HEK293T (cell line): ENCODE measurements at places on chromosomes 16 and 17.

- no peak for DNase-seq
These were observed 24.8 kb downstream of the CYB5D2 start for GRCh38 chr17:4167786-4168185.

DNA sequence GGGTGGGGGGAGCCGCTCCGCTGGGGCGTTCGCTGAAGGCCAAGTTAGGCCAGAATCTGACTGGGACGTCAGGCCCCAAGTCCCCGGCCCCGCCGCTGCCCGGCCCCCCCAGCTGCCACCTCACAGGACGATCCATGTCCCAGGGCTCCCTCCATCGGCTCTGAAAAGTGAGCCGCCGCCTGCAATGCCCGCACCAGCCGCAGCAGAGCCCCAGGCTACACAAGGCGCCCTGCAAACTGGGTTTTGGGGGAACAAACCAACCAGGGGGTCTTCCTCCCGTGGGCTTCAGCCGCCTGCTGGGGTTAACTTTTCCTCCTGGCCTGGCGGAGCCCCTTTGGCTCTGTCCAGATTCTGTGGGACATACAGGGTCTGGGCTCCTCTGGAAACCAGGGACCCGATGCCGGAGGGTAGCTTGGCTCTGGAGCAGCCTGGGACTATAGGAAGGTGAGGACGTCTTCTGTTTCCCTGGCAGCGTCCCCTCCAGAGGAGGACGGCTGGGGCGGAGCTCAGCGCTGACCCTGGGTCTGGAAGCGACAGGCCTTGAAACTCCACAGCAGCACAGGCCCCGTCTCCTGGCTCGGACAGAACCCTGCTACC is 835 bp downstream of the NME4 start:
- DNase-seq, result peak; percentile 49

GRCh38 chr17:64694207-64694606 is 32.1 kb upstream of the SMURF2 start:
- DNase-seq, result no peak

DNA sequence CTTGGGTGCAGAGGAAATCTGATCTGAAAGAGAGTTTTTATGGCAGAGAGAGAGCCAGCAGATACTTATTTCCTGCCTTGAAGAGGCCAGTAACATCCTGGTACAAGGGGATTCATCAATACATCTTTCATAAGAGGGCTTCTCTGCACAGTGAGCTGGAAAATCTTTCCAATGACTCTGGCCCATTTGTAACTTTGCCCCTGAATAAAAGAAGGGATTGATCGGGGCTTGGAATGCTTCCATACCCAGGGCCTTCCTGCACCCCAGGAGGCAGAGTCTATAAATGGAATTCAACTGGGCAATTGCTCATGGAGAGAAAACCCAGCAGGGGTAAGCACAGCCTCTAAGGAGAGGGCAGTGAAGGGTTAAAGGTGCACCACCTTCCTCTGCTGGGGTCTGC is 163.3 kb downstream of the XYLT1 start:
- no peak for DNase-seq

GRCh38 chr17:199806-200545 is 18.5 kb upstream of the DOC2B start:
- no peak for DNase-seq

DNA sequence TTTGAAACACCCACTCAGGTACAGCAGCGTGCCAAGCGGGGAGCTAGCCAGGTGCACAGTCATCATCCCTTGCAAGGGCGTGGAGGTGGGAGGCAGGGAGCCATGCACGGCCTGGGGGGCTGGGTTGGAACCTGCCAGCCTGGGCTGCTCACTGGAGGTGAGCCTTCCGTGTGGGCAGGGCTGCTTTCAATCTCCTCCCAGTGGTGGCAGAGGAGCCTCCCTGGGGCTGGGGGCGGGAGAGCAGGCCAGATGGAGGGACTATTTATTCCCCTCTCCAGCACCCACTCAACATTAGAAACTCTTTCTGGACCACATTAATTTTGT is 90.3 kb downstream of the KATNIP start:
- DNase-seq, result no peak

DNA sequence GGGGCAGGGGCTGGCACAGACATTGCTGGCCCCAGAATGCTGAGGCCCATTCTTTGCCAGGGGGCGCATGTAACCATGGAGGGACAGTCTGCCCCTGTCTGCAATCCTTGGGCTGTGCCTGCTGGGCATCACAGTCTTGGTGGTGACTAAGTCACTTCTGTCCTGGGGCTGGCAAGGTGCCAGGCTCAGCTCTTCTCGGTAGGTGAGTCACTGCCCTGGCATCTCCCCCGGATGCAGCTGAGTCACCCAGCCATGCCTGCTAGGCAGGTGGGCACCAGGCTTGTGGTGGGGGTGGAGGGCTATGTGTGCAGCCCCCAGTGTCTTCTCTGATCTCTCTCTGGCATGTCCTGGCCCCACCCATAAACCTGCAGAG is 5.6 kb downstream of the RARA start:
- DNase-seq, result no peak

GRCh38 chr16:22077700-22078313 is 14.5 kb upstream of the VWA3A start:
- peak; percentile 66 for DNase-seq

- no peak for DNase-seq
These were observed 198.8 kb upstream of the CDH5 start for GRCh38 chr16:66167564-66168291.

DNA sequence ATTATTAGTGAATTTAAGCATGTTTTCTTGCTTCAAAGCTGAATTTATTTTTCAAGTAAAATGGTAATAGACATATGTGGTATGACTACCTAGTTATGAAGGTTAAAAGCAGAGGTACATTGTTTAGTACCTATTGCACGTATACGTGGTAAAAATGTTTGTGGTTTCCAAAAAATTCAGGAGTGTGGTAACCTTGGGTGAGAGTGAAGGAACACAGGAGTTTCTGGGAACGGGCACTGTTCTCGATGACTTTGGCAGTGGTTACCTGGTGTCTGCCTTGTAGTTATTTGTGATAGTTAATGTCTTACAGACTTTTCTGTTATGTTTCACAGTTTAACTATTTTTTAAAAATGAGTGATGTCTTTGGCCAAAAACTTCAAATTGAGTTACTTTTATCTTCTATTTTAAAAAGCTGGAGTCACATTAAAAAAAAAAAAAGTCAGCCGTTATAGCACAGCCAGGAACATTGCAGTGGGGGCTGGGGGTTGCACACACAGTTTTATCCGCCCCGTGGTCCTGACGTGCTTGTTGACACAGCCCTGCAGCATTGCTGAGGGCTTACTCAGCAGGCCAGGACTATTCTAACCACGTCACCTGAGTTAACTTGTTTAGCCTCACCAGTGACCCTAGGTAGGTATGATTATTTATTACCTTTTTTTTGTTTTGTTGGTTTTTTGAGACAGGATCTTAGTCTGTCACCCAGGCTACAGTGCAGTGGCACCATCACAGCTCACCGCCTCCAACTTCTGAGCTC is 10.9 kb downstream of the JPT2 start:
- no peak for DNase-seq

DNA sequence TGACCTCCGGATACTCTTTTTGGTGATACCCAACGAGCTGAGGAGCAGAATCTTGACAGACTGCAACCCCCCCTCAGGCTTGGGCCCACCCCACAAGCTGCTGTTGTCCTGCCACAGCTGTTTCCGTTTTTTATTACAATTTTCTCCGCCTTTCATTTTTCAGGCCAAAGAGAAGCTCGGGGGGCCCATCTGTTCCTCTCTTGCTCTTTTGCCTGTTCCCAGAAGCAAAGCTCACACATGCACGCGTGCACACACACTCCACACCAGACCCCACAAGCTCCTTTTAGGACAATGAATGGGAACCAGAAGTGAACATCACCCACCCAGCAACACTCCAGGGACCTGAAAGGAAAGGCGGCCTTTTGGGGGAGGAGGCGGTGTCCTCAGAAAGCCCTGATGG is 16.3 kb downstream of the SOX9 start:
- no peak for DNase-seq

DNA sequence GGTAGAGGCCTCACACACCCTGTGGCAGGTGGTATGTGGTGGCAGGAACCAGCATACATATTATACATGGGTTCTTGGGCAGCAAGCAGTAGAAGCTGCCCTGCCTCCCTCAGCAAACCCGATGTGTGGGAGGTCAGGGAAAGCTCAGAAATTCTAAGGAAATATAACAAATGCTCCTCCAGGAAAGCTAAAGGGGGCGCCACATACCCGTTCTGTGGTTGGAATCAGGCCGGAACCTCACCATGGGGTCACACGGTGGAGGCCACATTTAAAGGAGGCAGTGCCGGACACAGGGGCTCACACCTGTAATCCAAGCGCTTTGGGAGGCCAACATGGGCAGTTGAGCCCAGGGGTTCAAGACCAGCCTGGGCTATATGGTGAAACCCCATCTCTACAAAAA is 12.4 kb upstream of the KATNB1 start:
- peak; percentile 42 for DNase-seq

DNA sequence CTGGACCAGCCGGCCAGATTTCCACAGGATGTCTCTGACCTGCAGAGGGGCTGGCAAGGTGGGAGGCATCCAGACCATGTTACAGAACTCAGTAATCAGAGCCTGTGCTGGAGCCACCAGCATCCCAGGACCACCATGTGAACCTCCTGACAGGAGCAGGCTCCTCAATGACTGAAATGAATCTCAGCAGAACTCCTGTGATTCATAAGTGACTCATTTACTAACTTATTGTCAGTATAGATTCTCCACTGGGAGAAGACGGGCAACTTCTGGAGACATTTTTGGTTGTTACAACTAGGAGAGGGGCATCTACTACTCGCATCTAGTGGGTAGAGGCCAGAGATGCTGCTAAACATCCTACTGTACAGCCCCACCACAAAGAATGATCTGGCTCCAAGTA is 3.1 kb upstream of the WWOX start:
- no peak for DNase-seq

DNA sequence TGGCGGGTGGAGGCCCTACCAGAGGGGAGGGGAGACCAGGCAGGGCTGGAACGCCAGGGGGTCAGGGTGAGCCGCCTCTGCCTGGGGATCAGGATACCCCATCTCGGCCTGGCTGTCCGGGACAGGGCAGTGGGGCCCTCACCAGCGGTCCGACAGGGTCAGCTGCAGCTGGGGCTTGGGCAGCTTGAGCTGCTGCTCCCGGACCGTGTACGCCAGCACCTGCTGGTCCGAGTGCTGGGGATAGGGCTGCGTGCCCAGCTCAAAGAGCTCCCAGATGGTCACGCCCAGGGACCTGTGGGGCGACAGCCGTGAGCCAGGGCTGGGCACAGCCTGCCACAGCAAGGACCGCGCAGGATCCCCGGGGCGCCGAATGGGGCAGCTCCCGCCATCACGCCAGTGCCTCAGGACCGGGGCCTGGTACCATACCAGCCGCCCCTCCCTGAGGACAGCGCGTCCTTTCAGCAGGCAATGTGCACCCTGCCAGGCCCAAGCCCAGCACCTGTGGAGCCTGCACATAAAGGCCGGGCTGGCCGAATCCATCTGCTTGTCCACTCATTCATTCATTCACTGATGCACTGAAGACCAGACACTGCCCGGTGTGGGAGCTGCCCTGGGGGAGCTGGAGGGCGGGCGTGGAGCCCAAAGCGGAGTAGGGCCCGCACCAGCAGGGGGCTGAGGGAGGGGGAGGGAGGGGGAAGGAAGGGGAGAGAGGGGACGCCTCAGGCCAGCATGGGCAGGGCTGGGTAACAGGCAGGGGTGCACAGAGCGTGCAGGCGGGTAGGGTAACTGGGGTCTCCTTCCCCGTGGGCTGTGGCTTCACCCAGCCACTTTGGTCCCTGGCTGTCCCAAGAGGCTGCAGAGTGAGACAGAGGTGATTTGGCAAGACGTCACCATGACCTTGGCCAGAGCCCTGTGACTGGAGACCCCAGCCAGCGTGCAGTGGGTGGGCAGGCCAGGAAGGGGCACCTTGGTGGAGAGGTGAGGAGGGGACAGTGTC is 42.0 kb upstream of the PVALEF start:
- no peak for DNase-seq

DNA sequence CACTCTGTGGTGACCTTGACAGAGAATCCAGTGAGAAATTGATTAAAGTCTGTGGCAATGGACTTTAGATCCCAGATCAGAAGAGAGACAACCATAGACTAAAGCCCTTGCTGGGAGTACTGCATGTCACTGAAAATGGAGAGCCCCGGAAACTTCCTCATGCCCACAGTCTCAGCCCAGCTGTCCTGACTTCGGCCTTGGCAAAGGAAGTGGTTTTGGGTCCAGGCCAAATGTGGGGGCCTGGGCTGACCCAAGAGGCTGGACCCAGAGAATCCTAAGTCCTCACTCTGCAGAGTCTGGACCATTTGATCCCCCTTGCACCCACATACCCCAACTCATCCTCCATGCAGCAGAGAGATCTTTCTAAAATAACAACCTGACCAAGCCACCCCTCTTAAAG is 4.7 kb upstream of the BEAN1 start:
- no peak for DNase-seq

DNA sequence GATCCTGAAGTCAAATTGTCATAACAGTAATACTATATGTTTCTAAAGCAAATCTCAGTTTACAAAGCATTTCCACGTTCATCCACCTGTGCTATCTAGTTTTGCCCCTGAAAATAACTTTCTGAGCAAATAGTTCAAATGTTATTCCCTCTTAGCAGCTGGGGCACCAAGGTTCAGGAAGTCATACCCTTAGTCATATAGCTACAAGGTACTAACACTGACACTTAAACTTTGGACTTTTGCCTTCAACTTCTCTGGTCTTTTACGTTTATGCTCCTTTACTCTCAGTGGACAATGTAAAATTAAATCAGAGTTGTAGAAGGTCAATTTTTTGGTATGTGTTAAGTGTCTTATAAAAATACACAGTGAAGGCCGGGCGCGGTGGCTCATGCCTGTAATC is 33.0 kb downstream of the COX11 start:
- no peak for DNase-seq

DNA sequence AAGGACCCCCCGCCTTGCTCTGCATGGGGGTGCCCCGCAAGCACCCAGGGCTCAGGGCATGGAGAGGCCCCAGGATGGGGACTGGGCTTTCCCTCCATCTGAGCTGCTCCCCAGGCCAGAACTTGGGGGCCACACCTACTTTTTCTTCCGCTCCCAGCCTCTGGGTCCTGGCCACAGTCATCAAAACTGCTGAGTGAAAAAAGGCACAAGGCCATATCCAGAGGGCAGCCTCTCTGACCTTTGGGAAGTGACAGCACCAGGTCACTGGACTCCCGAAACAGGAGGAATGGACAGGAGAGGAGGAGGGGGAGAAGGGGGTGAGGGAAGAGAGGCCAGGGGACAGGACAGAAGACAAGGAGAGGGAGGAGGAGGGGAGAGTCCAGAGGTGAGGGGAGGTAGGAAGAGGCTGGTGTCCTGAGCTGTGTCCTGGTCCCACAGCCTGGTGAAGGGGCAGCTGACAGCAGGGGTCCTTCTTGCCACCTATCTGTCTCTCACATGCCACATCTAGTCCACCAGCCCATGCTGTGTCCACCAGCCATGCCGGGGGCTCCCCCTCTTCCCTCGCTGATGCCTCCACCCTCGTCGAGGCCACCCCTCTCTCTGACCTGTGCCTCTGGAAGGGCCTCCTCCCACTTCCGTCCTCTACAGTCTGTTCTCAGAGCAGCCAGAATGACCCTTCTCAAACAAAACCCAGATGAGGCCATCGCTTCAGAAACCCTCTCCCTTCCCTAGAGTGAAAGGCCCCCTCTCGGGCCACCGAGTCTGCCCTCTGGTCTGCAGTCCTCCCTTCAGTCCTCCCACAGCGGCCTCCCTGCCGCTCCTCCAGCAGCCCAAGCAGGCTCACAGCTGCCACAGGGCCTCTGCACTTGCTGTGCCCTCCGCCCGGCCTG is 73.9 kb upstream of the TOB1 start:
- DNase-seq, result no peak
